ENCODE measurements at places on chromosomes 7 and 10. TPM values are rescaled to one million over a fixed set of nuclear protein-coding genes. Genes with fewer than 3 reads are reported as not detected.

DNA sequence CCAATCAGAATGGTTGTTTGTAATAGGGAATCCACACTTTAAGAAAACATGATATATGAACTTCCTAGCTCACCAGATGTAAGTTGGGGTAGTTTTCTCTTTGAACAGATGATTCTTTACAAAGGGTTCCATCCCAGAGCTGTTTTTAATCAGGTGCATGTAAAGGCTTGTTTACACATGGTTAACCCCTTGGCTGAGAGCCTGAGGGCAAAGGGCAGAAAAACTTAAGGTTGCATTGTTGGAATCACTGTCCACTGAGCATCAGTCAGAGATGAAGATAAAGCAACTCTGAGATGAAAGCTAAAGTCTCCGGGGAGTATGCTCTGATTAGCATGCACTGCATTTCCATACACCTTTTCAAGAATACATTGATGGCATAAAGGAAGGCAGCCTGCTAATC lies 518.2 kb downstream of the SORCS3 start:
- DNase-seq: no peak

DNA sequence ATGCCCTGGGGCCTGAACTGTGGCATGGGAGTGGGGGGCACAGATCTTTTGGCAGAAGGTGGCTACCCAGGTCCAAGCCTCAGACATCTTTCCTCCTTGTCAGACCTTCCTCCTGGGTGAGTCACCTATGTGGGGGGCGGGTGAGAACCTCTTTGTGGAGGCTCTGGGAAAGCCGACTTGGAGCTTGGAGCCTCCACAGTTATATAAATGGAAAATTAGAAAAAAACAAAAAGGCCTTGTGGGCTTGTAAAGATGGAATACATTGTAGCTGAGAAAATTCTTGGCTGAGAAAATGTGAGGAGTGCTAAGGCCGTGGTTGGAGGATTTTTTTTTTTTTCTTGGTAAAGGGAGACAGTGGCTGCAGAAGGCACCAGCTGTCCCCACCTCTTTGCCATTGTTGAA lies 292.5 kb downstream of the CCDC3 start:
- no peak for DNase-seq

DNA sequence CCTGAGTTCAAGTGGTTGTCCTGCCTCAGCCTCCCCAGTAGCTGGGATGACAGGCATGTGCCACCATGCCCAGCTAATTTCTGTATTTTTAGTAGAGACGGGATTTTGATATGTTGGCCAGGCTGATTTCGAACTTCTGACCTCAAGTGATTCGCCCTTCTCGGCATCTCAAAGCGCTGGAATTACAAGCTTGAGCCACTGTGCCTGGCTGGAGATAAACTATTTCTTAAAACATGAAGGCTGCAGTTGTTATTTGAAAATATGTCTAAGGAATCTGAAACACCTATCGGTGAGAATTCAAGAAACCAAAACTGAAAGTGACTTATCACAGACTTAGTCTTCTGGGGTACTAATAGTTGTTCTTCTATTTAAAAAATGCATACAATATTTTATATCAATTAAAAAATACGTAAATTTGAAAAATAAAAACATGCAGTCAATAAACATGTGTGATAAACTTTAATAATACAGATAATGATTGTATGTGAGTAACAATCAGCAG lies 176.9 kb upstream of the PRSS58 start:
- no peak for DNase-seq

Gene NSUN5
- total RNA-seq: 14.1 TPM

Gene FAM237B
- total RNA-seq: not detected

GRCh38 chr10:79927111-79927828 lies 21.6 kb downstream of the SFTPD start:
- no peak for DNase-seq

DNA sequence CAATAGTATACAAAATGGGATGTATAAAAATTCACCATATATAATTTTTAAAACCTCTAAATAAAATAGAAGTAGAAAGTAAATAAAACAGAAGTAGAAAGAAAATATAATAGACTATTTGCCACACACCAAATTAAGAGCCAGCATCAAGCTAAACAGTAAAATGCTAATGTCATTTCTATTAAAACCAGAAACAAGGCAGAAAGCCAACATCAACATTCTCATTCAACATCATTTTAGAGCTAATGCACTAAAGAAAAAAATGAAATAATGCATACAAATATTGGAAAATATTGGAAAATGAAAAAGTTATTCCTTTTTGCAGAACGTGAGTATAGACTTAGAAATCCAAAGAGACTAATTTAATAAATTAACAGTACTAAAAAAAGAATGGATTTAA lies 23.4 kb upstream of the RELN start:
- DNase-seq: no peak

DNA sequence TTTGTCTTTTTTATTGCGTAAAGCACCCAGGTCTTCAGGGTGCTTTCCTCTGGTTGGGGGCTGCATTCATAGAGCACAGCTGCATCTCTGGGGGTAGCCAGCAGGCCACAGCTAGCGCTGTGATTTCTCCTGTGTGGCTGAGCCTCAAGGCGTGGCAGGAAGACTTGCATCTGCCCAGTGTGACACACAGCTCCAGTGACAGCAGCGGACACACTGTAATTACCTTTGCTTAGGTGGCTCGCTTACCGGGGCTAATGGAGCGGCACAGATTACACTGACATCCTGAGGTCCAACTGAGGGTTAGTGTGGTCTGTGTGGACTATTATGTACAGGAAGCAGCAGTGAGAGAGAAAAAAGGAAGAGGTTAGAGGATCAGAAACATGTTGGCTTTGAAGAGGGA lies 27.1 kb downstream of the ABCB4 start:
- no peak for DNase-seq

- no peak for DNase-seq
These were observed 21.0 kb downstream of the PIP4K2A start for GRCh38 chr10:22693371-22693784.

Gene SPDYE11
- not detected for total RNA-seq

DNA sequence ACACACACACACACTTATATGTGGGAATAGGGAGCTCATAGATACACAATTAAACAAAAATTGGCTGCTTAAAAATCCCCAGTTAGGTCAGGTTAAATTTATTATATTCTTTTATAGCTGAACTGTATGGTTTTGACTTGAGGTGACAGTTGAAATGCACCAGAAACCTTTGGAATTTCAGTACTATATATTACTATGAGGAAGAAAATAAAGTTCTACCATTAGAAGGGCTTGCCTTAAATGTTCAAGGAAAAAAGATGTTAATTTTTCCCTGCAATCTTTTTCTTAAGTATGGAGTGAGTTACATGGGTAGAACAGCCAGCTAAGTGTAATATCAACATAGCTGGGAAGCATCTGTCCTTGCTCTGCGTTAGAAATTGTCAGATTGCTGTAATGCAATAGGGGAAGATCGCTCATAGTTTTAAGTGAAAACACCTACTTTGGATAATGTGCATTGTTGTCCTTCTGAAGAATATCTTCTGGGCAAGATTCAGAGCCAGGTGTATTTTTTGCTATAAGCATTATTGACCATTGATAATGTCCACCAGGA lies 415.8 kb upstream of the MKI67 start:
- no peak for DNase-seq

- DNase-seq: no peak
These were observed 21.0 kb upstream of the AGMO start for GRCh38 chr7:15582773-15583172.

All from omental fat pad (tissue), 4 donors.